ENCODE measurements at places on chromosomes 4 and X.
A peak's percentile ranks its signal among the peaks of the same experiment; 100 is the strongest.

DNA sequence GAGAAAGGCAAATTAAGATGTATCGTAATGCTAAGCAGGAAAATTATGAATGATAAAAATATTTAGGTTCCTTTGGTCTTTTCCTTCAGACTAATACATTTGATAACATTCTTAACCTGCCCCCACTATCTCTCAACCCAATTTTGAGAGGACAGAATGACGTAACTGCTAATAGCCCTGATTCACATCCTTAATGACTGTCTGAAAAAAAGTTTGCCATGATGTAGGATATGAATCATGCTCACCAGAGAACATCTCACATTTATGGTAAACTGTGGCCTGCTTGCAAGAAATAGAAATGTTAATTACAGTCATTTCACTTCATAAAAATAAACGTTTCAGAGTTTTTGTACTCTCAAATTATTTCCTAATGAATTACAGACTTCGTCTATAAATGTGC lies 128.0 kb upstream of the VEGFC start:
- DNase-seq: no peak
- no peak overlapping the region for H3K4me3 ChIP-seq
- no peaks in the 10 kb centered on the region for H3K4me1 ChIP-seq
- H3K36me3 ChIP-seq: no peaks in the 10 kb centered on the region
- no peak overlapping the region for H3K27ac ChIP-seq

- no peaks in the 10 kb centered on the region for H3K27me3 ChIP-seq
- no peaks in the 10 kb centered on the region for H3K36me3 ChIP-seq
- no peak overlapping the region for H3K4me3 ChIP-seq
- no peak overlapping the region for H3K27ac ChIP-seq
- H3K4me1 ChIP-seq: no peaks in the 10 kb centered on the region
Observed at GRCh38 chrX:112266136-112266535, 183.6 kb upstream of the TRPC5 start.

- H3K27me3 ChIP-seq: no peaks in the 10 kb centered on the region
- H3K36me3 ChIP-seq: no peaks in the 10 kb centered on the region
- no peak for DNase-seq
- H3K4me1 ChIP-seq: no peaks in the 10 kb centered on the region
Observed at GRCh38 chr4:11426003-11426402, 2.7 kb downstream of the HS3ST1 start.

GRCh38 chr4:140186651-140187315 lies 32.8 kb upstream of the MAML3 start:
- no peak overlapping the region for H3K4me3 ChIP-seq
- no peaks in the 10 kb centered on the region for H3K36me3 ChIP-seq
- H3K4me1 ChIP-seq: no peaks in the 10 kb centered on the region
- no peaks in the 10 kb centered on the region for H3K27me3 ChIP-seq
- peak overlapping the region; percentile 34 for H3K27ac ChIP-seq
- peak; percentile 79 for DNase-seq

- DNase-seq: no peak
- H3K36me3 ChIP-seq: no peaks in the 10 kb centered on the region
- H3K4me3 ChIP-seq: no peak overlapping the region
- H3K27me3 ChIP-seq: no peaks in the 10 kb centered on the region
Observed at GRCh38 chr4:42716996-42717395, 60.1 kb upstream of the ATP8A1 start.

DNA sequence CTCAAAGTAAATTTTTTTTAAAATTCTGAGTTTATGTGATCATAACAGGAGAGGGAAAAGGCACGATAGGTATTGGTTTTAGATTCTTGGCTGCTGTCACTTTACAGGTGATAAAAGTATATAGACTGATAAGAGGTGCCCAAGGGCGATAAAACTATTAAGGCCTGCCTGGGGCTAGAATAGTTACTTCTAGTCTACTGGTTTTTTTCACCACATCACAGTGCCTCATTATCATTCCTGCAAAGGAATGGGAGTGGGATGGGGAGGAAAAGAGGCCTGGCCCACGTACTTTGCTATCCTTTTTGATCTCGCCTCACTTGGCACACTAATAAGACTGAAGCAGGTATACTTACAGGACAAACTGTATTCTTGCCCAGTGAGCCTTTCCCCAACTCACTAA lies 46.6 kb downstream of the CXorf58 start:
- no peak overlapping the region for H3K4me3 ChIP-seq
- DNase-seq: no peak
- no peaks in the 10 kb centered on the region for H3K27me3 ChIP-seq
- H3K36me3 ChIP-seq: no peaks in the 10 kb centered on the region
- H3K4me1 ChIP-seq: no peaks in the 10 kb centered on the region
- no peak overlapping the region for H3K27ac ChIP-seq
